ENCODE measurements at places on chromosomes 7 and 10.

DNA sequence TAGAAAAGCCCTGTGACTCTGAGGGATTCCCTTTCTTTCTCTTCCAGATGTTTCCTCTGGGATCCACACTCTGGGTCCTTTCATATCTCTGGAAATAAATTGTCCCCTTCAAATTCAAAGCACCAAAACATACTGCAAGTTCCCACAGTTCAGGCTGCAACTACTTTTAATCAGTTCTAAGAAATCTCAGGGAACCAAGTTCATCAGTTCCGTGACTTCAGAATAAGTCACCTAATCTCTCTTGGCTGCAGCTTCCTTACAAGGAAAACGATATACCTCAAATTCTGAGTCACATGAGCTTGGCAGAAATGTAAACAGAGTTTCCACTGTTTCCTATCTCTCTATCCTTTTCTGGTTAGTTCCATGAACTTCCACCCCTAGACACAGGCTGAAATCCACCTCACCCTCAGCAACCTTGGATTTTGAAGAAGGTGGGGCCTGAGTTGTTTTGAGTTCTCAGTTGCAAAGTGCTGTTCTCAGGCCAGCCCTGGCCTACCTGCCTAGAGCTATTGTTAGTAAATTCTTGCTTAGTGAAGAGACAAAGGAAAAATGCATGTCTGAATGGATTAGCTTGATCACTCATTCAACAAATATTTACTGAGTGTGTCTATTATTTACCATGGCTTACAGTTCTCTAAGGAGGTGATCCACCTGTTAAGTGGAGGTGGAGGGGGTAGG, 59.3 kb upstream of the IL6 start:
- no peak for DNase-seq

GRCh38 chr7:30596014-30596641, 1.4 kb downstream of the GARS1 start:
- no peak for DNase-seq

DNA sequence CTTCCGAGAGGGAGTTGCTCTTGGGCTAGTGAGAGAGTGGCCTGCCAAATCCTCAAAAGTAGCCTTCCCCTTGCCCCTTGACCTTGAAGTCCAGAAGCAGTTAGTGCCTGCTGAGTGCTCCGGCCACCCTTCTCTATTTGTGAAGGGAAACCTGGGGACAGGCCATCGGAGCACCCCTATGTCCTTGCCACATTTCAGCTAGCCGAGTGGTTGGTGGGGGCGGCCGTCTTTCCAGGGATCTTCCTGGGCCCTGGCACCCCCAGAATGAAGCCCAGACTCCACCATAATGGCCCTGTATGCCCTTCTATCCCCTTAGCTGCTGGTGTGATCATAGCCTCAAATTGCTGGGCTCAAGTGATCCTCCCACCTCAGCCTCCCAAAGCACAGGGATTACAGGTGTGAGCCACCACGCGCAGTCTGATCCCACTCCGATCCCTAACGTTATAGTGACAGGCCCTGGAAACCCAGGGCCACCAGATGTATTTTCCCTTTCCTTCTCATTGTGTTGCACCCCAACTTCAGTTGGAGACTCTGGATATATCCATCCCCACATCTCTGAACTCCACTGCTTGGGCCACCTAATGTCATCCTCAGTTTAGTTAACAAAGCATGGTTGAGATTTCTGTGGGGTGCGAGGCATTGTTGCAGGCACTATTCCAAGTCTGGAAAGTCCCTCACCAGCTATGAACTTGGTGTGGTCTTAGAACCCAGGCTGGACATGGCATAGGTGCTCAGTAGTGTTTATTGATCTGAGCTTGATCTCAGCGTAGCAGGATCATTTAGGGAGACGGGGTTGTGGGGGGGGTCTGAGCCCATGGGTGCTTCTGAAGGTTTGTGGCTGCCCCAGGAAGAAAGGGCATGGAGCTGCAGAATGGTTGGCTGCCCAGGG, 1.6 kb downstream of the TSPAN14 start:
- no peak for DNase-seq

GRCh38 chr7:39535720-39536119, 30.5 kb upstream of the YAE1 start:
- DNase-seq = no peak

GRCh38 chr10:15035385-15036301, 8.1 kb upstream of the OLAH start:
- no peak for DNase-seq

DNA sequence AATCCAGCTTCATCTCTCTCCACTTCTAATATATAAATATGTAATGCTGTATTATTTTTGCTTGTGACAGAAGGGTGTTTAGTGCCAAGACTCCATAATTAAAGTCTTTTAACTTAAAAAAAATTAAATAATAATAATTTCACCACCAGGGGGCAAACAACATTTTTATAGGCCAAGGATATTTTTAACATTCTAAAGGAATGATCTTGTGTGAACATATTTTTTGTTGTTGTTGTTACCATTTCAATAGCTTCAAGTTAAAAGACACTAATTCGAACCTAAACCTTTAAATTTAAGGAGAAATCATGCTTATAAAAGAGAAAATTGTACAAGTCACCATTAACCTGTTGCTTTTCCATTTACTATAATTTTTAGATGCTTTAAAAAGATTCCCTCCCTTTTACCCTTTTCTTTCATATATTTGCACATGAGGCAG, 7.5 kb upstream of the DNAJC1 start:
- DNase-seq = no peak

GRCh38 chr7:39272111-39272510, 294.1 kb upstream of the YAE1 start:
- DNase-seq = no peak

GRCh38 chr10:773562-774161, 84.2 kb upstream of the DIP2C start:
- DNase-seq = no peak

DNA sequence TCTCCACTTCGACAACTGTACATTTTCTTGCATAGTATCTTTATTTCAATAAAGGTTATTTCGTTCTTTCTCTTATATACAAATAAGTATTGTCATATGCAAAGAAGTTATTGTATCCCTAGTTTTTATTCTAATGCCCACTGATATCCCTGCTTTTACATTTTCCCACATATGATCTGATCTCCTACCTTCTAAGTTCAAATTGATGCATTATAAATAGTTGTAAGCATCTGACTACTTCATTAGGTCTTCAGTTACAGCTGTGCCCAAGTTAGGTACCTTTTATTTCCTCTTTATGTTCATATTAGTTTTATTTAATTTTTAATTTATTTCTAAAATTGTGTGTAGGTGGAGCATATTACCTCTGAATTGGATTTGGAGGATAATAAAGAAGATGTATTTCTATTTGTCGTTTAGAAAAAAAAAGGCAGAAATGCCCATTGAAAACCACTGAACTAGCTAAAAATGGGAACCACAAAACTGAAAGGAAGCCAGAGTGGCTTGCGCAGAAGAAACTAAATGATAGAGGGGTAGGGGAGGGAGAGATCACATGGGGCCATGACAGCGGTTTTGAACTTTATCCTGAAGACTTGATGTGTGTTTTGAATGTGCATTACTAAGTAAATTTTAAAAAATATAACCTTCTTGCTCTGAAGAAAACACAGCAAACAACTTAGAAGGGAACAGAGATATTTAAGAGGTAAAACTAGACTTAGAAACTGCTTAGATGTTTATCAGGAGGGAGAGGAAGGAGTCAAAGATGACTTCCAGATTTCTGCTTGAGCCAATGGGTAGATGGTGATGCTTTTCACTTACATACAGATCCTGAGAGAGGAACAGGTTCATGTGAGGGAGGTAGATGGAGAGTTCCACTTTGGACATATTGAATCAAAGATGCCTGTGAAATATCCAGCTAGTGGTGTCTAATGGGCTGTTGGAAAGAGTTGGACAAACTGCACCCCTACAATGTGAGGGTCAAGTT, 9.3 kb upstream of the ZC3HAV1L start:
- DNase-seq = no peak

GRCh38 chr7:44917465-44917864, 32.1 kb upstream of the PURB start:
- DNase-seq = no peak

DNA sequence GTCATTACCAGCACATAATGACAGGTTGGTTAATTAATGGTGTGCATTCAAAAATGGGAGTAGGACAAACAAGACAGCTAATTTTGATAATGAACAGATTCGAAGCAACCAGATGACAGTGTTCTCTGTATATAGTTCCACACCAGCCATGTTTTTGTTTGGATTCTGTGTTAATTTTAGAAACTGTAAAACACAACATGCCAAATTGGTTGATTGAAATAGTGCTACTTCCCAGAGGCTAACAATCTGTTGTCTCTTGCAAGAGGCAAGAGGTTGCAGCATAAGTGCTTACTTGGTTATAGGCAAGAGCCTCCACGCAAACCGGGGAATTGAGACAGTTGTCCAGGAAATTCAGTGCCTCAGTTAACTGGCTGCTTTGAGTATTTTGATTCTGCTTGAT, 170.2 kb upstream of the HABP2 start:
- no peak for DNase-seq

GRCh38 chr10:129448086-129448485, 19.0 kb upstream of the MGMT start:
- no peak for DNase-seq

DNA sequence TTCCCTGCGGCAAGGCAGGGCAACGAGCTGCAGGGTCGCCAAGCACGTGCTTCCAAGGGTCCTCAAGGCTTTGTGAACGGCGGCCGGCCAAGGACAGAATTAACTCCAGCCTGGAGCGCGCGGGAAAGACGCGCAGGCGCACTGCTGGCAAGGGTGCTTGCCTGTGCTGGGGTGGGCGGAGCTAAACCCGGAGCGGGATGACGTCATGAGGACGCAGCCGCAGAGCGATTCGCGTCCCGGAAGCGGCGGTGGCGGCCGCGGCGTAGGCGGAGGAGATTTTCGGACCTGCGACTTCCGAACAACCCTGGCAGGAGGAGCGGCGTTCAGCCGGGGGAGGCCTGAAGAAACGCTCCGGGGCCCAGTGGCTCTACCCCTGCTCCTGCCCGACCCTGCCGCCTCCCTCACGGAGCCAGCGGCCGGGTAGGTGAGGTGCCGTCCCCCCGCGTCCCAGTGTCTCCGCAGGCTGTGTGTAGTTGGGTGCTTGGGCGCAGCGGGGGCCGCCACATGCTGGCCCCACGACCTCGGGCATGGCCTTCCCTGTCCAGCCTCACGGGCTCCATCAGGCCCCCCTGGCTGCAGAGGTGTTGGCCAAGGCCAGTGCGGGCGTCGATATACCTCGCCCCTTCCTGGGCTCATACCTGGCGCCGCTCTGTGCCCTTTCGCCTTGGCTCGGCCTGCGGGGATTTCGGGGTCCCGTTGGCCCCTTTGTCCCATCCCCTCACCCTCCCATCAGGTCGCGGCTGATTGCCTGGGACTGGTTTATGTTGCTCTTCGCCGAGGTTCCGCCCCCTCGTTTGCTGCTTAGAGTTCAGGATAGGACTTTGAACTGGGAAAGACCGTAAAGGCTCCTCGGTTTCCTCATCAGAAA, at the start of gene ZFYVE27:
TSS of gene ZFYVE27 (plus strand) at position 227 of the 868 bp plus-strand sequence. CDS start 1,350 bp downstream, outside the sequence.
- DNase-seq = peak; percentile 91

GRCh38 chr7:12716134-12716681, 28.8 kb downstream of the ARL4A start:
- no peak for DNase-seq

GRCh38 chr10:44809647-44810046, 101.5 kb upstream of the TMEM72 start:
- no peak for DNase-seq

GRCh38 chr7:32560075-32560474, 64.8 kb downstream of the AVL9 start:
- DNase-seq = no peak

GRCh38 chr10:116756277-116756676, 13.9 kb upstream of the HSPA12A start:
- no peak for DNase-seq

GRCh38 chr7:4139656-4140625, 542.2 kb upstream of the FOXK1 start:
- DNase-seq = no peak

DNA sequence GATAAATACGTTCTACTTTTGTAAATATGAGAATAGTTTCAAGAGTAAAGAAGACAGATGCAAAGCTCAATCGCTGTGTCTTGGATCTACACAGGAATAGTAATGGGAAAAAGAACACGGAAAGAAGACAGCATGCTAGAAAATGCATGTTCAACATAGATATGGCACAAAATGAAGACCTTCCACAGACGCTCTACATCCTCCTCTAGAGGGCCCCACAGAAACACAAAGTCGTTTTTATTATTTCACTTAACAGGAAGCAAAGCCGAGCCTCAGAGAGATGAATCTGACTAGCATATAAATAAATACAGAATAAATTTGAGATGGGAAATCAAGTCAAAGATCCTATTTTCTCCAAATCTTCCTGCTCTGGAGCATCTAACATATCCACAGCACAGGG, 292.6 kb downstream of the PARD3 start:
- no peak for DNase-seq

- no peak for DNase-seq
Measured at GRCh38 chr10:13502380-13502779, 26.4 kb downstream of the BEND7 start.
